Ovary (tissue), 10 donors: ENCODE measurements at places on chromosomes 1 and 21. TPM values are rescaled to one million over a fixed set of nuclear protein-coding genes. Genes with fewer than 3 reads are reported as not detected.

The DCST1 gene
- 0.30 TPM for total RNA-seq

The GPR25 gene
- total RNA-seq = not detected

The FCRL2 gene
- not detected for total RNA-seq

The INSRR gene
- 0.15 TPM for total RNA-seq

The G0S2 gene
- 61.4 TPM for total RNA-seq

The ZMPSTE24 gene
- total RNA-seq = 35.8 TPM

The RUSC1 gene
- total RNA-seq = 32.2 TPM

The KRTAP10-3 gene
- total RNA-seq = not detected

The OR14A16 gene
- not detected for total RNA-seq

The GPR37L1 gene
- total RNA-seq = 0.12 TPM

The CFHR2 gene
- not detected for total RNA-seq

The CYP4A11 gene
- total RNA-seq = not detected

The ANKRD35 gene
- total RNA-seq = 3.1 TPM

The KIRREL1 gene
- total RNA-seq = 29.9 TPM

The LPAR3 gene
- total RNA-seq = 6.7 TPM

The TEDDM1 gene
- total RNA-seq = not detected

The CRP gene
- 1.5 TPM for total RNA-seq

The ZNF648 gene
- 0.73 TPM for total RNA-seq

The OR10J1 gene
- total RNA-seq = not detected

The FOXO6 gene
- total RNA-seq = 10.3 TPM

The TMEM82 gene
- total RNA-seq = not detected
